Stimulated activated CD4-positive, alpha-beta T cell treated with anti-CD3 and anti-CD28 coated beads, Interleukin-1b, Interleukin-23, amount 100 ng/mL, for 1 hour (primary cell): ENCODE measurements at places on chromosomes 1 and 21.

- DNase-seq, result no peak
Measured at GRCh38 chr1:162087574-162087973, 18.1 kb downstream of the NOS1AP start.

DNA sequence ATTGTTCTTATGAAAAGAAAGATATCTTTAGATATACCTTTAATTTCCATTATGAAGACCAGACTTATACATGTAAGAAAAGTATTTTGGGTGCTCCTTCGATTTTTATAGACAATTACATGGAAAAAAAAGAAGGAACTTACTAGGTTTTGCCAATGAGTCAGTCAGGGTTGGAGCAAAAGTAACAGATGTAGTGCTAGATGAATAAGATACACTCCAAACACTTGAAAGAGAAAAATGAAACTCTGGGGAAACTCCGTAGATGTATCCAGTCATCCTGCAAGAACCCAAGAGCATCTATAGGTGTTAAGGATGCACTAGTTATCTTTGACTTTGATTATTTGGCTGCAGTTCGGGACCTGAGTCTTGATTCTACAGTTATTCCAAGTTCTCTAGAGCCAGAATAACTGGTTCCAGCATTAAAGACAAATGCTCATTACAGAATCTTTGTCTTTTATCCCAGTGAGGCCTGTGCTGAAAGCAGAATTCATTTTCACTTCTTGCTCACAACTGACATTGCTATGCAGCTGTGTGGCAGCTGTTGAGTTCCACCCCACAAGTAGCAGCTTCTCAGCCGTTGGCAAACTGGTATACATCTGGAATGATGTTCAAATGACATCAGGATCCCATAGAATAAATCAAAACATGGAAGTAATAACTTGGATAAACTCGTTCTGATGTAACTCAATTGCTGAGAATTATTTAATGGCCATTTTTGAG is 326.1 kb downstream of the ASTN1 start:
- no peak for DNase-seq

DNA sequence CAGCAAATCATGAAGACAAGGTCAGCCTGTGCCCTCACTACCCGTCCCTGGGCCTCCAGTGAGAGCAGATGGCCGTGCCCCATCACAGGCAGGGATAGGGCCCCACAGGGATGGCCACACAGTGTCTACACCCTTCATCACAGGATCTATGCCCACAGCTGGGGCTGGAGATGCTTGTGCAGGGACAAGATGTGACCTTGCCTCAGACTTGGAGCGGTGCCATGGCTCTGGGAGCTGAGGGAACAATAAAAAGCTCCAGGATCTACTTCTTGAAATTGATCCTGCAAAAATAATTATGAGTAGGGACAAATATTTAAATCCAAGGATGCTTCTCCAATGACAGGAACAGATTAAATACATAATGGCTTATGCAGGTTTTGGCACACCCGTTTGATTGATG is 25.4 kb upstream of the TCEA3 start:
- DNase-seq, result no peak

DNA sequence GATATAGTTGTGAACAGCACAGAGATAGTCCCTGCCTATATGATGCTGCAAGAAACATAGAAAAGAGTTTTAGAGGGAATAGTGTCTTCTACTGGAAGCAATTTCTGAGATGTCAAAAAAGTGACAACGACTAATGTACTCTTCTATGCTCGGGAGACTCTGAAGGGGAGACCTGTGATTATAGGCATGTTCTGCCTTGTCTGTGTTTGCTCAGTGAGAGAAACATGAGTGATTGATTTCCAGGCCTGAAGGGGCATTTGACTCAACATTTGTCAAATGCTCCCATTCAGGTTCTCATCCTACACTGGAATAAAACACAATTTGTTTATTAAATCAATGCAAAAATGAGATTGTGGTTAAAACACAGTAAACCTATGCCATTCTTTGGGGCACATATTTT is 131.8 kb downstream of the CTH start:
- no peak for DNase-seq

DNA sequence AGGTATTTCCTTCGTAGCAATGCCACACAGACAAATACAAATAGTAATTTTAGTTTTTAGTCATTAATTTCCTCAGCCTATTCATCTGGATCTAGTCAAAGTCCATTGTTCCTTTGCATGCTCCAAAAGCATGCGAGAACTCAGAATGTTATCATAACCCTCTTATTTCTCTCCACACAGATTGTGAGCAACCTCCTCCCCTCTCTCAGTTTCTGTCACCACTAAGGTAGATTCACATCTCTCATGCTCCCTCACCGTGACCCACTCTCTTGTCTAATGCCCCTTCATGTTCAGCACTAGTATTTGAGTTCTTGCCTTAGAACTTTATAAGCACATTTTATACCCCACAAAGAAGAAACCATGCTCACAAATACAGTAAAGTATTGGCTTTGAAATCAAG is 582.4 kb downstream of the PLA2G4A start:
- no peak for DNase-seq

GRCh38 chr1:225343618-225344017 is 84.2 kb downstream of the LBR start:
- no peak for DNase-seq

DNA sequence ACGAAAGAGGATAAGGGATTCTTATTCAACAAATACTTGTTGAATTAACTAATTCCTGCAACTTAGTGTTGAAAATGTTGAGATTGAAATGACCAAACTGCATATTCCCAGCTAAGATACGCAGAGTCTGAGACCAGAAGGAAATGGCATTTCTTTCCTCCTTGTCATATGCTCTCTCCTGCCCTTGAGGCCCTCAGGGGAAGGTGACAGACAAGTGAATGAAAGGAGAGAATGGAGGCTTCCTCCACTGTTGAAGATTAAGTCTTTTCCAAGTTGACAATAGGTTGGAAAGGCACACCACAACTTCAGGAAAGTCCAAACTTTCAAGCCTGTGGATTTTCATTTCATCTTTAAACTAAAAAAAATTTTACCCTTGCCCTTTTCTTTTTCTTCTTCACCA is 3.1 kb upstream of the ZNF697 start:
- DNase-seq, result no peak

DNA sequence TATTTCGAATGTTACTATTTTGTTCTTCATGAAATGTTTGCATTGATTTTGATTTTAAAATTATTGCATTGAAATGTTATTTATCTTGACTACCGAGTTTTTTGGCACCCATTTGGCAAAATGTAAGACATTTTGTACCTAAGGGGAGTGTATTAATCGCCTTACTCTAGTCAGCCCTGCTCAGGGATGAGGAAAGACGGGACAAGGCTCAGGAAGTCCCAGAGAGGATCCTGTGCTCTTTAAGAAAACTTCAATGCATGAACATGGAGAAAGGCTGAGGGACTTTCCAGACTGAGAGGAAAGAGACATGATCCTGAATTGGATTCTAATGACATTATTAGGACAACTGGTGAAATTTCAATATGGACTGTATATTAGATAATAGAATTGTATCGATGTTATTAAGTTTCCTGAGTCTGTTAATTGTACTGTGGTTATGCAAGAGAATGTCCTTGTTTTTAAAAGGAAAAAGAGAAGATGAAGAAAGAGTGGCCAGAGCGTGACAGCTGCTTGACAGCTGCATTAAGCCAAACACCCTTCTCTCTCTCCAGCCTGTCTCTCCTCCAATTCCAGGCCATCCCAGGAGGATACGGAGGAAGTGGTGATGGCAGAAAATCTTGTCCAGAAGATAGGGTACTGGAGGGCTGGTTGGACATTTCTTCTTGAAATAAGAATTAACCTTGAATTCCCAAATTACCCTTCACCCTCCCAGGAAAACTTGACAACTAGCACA is 66.0 kb downstream of the PLEKHA6 start:
- DNase-seq, result no peak

DNA sequence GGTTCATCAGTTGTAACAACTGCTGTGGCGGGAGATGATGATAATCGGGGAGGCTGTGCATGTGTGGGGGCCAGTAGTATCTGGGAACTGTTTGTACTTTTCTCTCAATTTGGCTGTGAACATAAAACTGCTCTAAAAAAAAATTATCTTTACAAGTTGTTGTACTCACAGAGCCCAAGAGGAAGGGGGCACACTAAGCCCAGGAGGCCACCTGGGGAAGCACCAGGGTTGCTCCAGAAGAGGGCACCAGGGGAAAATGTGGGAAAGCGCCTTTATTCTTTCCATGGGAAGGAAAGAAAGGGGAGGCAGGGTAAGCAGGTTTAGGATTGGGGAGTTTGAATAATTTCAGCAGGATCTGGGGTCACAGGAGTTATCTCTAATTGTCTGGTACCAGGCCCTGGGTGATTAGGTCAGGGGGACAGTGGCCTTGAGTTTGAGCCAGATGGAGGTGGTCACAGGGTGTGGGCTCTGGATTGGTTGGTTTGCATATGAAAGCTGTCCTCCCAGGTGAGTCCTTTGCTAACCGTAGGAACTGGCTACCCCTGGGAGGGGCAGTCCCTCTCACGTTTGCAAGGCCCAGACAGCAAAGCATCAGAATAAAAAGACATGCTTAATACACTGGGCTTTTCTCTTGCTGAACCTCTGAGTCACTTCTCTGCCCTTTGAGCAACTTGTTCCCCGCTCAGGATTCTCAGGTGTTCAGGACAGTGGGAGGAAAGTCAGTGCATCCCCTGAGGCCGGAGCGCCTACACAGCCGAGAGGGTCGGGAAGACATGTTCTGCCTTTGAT is 11.2 kb downstream of the MYOC start:
- DNase-seq, result no peak

GRCh38 chr1:147260956-147261355 is 18.5 kb downstream of the CHD1L start:
- DNase-seq, result no peak

GRCh38 chr1:2571348-2571747 is 15.2 kb downstream of the TNFRSF14 start:
- no peak for DNase-seq

DNA sequence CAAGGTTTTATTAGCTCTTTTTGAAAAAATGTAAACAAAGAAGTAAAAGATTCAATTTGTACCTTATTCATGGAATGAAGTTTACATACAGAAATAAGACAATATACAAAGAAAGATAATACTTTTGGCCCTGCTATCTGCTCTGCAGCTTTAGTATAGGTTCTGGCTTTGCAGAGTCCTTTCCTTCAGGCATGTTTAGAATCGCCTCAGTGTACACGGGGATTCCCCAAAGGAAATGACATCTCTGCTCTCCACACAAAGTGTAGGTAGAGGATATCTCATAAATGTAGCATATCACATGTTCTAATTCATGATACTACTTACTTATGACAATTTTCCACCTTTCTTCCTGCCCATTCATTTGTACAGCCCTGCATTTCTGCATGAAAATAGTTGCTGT is 222.6 kb upstream of the DPYD start:
- no peak for DNase-seq

GRCh38 chr1:182315167-182315556 is 76.4 kb downstream of the GLUL start:
- DNase-seq, result no peak

GRCh38 chr1:67148516-67149178 is 13.9 kb upstream of the C1orf141 start:
- no peak for DNase-seq

DNA sequence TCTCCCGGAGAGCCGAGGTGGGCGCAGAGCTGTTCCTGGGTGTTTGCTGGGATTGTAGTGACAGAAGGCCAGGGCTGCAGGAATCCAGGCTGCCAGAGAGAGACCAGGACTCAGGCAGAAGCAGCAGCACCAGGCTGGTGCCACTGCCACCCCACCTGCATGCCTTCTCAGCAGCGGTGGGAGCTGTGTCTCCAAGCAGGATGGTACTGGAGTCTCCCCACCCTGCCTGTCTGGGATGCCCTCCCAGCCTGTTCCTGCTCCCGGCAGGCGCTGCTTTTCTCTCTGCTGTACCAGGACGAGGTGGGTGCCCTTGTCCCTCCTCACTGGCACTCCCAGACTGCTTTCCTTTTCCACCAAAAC is 4.5 kb upstream of the HES4 start:
- DNase-seq, result no peak

DNA sequence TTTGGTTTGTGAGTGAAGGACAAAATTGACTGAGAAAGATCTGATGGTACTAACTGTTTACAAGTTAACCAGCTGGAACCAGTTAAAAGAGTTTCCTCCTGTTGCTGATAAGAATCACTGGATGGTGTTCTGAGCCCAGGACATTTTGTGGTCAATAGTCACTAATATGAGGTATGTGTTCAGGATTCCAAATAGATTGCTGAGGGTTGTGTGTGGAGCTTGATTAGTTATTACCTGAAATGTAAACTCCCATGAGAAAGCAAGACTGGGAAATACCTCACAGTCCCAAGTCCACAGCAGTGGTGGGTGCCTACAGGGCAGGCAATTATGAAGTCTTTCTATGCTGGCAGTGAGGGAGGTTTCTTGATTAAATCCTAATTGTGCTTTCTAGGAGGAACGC is 164.6 kb downstream of the DNM3 start:
- no peak for DNase-seq
